ENCODE measurements at places on chromosomes 3 and 15.

DNA sequence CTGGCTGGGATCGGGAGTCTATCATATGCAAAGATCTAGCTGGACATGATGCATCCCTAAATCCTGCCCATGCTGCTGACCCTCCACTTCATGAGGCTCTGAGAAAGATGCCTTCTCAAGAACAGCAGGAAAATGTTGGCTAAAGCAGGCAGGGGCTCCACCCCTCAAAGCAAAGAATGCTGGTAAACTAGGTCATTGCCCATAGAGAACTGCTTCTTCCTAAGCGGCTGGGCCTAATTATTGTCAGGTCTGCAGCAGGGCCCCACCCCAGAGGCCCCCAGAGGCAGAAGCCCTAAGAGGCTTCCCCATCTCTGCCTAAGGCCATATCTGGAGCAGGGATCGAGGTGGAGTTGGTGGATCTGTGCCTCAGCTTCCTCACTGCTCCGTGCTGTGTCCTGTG is 447.4 kb upstream of the PROK2 start:
- DNase-seq, result no peak

GRCh38 chr3:178875157-178875556 is 196.5 kb downstream of the ZMAT3 start:
- no peak for DNase-seq

GRCh38 chr3:58135712-58136543 is 74.8 kb downstream of the DNASE1L3 start:
- no peak for DNase-seq

DNA sequence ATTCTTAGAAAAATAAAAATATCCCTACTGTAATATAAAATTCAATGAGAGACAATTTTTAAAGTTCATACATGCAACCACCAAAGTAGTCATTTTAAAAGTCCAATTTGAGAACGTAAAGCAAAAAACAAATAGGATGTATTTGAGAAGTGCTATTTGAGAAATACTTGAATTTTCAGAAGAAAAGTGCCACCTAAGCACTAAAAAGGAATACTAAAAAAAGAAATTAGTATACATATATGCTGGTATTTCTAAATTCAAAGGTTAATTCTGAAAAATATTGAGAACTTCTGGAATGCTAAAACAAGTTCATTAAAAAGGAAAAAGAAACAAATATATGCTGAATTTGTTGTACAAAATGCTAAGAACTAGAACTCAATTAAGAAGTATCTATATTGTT is 29.2 kb upstream of the ARRDC4 start:
- no peak for DNase-seq

DNA sequence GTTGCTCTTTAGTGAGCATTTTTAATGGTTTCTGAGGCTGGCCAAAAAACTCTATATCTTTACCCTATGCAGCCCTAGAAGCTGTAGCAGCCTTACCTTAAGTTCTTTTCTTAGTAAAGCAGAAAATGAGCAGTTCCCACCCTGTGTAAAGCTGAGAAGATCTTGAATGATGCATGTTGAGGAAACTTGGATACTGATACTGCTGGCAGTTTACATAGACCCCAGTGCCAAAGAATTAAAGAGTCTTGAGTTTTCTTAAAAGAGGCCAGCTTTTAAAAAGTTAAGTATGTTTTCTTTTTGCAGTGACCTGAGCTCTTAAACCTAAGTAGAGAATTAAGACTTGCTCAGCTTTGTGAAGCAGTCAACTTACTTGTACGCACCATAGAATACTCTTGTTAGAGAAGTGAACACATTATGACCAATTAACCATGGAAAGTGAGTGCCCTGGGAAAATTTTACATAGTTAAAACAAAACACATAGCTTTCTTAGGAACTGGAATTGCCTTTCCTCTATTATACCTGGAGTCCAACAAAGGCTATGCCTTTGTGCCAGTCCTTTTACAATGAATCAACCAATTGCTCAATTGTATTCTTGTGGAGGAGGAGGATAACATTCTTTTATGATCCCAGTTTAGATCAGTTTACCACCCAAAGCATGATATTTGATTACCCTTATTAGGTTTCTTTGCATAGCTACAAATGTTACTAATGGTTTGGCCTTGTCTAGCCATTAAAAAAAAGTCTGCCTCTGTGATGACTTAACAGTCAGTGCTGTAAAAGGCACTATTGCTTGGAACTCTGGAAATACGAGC is 28.4 kb downstream of the PLS1 start:
- no peak for DNase-seq

DNA sequence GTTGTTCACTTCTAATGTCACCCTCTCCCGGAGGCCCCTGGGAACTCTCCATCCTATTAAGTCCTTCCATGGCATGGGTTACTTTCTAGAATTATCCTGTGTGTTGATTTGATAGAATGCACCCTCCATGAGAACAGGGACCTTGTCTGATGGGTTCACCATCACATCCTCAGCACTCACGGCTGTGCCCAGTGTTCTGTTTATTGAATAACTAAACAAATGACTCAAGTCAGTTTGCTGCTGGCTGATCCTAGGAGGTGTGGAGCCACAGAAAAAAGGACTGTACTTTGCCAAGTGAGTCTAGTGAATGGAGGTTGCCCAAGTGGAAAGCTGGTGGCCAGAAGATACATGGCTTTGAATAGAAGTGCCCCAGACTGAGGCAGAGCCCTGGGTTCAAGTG is 48.5 kb upstream of the RAB6B start:
- DNase-seq, result no peak

- DNase-seq, result no peak
These were observed 8.5 kb downstream of the MRAS start for GRCh38 chr3:138356730-138357405.

All from CD4-positive, alpha-beta memory T cell (primary cell).